ENCODE measurements at places on chromosomes 6 and 20.
A peak's percentile ranks its signal among the peaks of the same experiment; 100 is the strongest.

GRCh38 chr6:130034378-130035146 is 16.2 kb downstream of the L3MBTL3 start:
- DNase-seq, result peak; percentile 53

- DNase-seq, result no peak
Observed at GRCh38 chr20:50286609-50287008, 96.0 kb downstream of the CEBPB start.

GRCh38 chr6:157226761-157227160 is 96.6 kb downstream of the TMEM242 start:
- no peak for DNase-seq

- DNase-seq, result no peak
Observed at GRCh38 chr6:101926149-101926925, 532.8 kb downstream of the GRIK2 start.

GRCh38 chr6:45679163-45679562 is 301.4 kb upstream of the SUPT3H start:
- DNase-seq, result no peak

DNA sequence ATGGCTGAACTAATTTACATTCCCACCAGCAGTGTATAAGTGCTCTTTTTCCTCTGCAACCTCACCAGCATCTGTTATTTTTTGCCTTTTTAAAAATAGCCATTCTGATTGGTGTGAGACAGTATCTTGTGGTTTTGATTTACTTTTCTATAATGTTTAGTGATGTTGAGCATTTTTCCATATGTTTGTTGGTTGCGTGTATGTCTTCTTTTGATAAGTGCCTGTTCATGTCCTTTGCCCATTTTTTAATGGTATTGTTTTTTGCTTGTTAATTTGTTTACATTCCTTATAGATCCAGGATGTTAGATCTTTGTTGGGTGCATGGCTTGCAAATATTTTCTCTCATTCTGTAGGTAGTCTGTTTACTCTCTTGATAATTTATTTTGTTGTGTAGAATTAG is 169.9 kb downstream of the PRL start:
- DNase-seq, result no peak
